ENCODE measurements at places on chromosomes 16 and 17.

GRCh38 chr16:87801679-87802259, 36.0 kb upstream of the KLHDC4 start:
- DNase-seq, result no peak

- DNase-seq, result no peak
These were observed 603.4 kb downstream of the KCNJ2 start for GRCh38 chr17:70772761-70773160.

GRCh38 chr17:27882162-27882840, 10.9 kb downstream of the LYRM9 start:
- no peak for DNase-seq

GRCh38 chr17:78976907-78977680, 2.6 kb downstream of the LGALS3BP start:
- no peak for DNase-seq

DNA sequence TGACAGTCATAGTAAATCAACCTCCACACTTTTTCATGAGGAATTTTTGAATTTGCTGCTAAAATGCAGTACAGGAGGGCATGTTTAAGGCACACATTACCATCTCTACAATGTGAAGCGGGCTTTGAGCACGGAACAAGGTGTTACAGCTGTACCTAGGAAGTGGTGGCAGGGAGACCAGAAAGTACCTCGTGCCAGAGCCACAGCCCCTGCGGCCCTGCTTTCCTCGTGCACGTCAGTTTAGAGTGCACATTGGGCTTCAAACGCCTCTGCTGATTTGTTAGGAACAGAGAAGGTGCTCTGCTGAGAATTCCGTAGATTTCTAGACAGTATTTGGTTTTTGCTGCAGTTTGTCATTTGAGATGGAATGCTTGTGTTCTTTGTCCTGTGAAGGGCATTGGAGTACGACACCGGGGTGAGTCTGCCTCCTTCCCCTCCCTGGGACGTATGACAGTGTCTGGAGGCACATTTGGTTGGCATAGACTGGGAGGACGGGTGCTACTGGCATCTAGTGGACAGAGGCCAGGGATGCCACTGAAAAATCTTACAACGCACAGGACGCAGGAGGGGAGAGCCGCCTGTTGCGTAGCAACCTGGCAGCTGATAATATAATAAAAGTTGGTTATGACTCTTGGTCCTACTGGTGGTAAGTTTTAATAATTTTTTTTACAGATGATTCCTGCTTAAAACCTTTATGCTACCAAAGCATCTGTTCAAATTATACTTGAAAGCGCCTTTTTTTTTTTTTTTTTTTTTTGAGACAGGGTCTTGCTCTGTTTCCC, 9.1 kb downstream of the FOXK2 start:
- DNase-seq, result no peak

- DNase-seq, result no peak
These were observed 23.0 kb upstream of the CDR2 start for GRCh38 chr16:22397464-22397863.

- DNase-seq, result no peak
These were observed 183.2 kb upstream of the HSBP1 start for GRCh38 chr16:83624429-83625120.

DNA sequence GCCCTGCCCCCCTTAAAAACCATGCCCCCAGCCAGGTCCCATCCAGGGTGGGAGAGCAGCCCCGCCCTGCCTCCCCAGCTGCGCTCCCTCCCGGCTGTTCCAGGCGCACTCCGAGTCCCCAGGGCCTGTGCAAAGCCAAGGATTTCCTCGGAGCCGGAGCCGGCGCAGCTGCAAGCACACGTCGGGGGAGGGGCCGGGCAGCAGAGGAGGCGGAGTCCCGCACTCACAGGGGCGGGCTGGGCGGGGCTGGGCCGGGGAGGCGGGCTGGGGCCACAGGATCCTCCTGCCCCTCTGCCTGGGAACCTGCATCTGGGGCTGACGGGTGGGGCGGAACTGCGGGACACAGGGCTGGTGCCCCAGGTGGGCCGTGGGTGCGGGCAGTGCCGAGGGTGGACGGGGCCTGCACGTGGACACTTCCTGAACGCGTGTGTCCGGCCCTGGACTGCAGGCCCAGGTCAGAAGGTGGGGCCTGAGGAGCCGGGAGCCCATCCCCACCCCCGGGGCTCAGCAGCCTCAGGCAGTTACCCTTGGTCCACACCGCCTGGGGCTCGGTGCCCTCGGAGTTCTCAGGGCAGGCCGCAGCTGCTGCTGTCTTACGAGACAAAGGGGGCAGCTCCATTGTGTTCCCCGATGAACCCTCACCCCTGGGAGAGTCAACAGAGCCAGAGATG, 24.0 kb upstream of the SSTR5 start:
- DNase-seq, result no peak

DNA sequence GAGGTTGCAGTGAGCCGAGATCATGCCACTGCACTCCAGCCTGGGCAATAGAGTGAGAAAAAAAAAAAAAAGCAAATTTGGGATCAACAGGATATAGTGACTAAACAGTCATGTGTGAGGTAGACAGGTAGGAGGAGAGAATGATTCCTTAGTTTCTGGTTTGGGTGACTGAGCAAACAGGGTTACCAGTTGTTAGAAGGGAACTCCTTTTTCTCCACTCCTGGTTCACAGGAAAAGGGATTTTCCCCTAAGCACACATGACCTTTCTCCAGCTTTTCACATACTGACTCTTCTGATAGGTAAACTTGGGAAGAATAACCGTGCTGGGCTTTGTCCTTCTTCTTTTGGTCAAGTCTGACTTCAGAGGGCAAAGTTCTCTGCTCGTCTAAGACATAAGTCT, 17.3 kb upstream of the WSCD1 start:
- no peak for DNase-seq

DNA sequence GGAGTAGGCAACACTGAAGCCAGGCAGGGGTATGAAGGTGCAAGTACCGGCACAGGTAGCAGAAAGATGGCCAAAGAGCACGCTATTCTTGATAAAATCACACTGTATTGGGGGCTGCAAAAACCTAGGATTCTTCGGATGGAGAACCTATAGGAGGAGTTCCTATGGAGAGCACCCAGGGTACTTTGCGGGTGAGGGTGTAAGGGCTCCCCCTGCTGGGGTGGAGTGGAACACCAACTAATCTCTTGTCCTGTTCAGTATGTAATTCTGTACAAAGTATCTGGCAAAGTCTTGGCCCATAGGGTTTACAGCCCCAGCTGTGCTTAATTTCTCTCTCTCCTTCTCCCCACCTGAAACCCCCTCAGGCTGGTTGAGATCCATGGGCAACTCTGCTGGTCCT, 393.1 kb upstream of the ASIC2 start:
- DNase-seq, result no peak

GRCh38 chr17:27207073-27207513, 86.8 kb upstream of the WSB1 start:
- no peak for DNase-seq

DNA sequence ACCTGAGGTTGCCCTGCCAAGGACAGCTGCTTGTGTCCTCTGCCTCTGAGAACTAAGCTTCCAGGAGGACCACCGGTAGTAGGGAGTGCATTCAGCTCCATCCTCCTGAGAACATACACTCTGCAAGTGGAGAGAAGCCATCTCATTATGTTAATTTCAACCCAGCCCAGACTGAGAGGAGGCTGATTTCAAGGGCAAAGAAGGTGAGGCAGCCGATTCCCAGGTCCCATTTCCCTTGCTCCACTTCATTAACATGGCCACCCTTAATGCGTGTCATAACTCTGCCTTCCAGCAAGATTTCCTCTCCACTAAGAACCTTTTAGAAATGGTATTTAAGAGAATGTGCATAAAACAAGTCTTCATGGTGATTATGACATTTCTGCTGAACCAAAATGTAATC, 72.5 kb downstream of the CDH13 start:
- DNase-seq, result no peak

DNA sequence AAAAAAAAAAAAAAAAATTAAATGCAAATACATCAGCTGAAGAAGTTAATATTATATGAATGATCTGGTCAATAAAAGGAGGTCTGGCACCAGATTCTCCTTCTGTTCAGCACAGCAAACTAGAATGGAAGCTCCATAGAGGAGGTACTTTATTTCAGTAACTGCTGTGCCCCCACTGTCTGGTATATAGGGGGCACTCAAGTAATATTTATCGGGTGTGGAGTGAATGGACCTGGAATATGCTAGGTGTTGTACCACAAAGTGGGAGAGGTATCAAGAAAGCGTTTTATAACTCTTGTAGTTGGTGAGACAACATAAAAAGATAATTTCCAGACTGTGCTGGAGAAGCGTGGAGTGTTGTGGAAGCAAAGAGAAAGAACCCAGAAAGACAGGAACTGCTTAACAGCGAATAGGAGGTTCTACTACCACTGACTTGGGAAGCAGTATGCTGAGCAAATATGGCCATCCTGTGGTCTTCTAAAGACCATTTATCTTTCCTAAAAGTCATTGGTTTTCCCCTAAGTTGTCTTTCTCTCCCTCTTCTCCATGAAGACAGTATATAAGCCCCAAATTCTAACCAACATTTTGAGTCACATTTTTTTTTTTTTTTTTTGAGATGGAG, 12.2 kb upstream of the PRKCA start:
- no peak for DNase-seq

- no peak for DNase-seq
These were observed 109.8 kb downstream of the GOSR1 start for GRCh38 chr17:30586818-30587595.

- DNase-seq, result no peak
These were observed 53.1 kb downstream of the MRC2 start for GRCh38 chr17:62680541-62681052.

GRCh38 chr17:43366891-43367736, 31.7 kb upstream of the ARL4D start:
- DNase-seq, result no peak

DNA sequence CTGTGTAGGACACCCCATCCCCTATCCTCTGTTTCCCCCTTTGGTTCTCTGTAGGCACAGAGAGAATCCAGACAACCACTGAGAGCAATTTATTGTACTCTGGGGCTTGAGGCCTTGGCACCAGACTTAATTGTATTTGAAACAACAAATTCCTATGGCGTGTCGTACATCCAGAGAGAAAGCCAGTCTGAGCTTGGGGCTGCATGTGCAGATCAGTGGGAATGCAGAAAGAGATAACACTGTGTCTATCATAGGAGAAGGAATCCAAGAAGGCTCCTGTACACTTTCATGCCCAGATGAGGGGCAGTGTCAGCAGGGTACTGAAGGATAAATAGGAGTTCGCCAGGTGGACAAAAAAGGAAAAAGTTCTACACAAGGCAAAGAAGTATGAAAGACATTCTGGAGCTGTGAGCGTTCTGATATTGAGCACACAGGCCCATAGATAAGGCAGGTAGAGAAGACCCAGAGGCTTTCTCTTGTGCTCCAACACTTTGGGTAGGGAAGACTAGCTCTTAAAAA, 22.0 kb upstream of the IL4R start:
- DNase-seq, result no peak

DNA sequence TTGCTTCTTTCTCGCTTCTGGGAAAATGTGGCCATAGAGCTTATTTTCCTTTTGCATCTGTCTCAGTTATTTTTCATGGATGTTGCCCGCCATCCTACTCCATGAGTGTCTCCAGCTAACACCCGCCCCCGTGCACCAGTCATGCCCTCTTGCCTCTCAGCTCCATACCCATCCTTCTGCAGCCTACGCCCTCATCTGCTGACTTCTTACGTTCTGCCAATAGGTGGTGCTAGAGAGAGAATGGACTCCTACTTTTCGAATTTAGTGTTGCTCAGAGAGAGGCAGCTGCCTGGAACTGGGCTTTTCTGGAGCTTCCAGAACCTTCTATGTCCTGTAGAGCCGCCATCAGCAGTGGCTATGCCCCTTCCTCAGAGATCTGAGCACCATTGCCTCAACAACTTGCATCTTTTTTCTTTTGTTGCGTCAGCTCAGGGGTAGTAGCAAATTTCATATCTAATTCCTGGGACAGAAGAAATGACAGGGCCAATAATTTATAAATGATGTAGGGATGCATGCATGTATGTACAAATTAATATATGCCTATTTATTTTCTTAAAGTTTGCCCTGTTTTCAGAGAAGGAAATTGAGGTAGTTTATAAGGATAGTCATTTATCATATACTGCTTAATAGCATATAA, 119.7 kb upstream of the MYOCD start:
- DNase-seq, result no peak

GRCh38 chr17:71986886-71987285, 133.9 kb upstream of the SOX9 start:
- DNase-seq, result no peak

Data from stimulated activated CD8-positive, alpha-beta memory T cell treated with anti-CD3 and anti-CD28 coated beads, Interleukin-12 subunit alpha, Interleukin-12 subunit beta, amount 100 ng/mL, for 4 hours (primary cell).